Activated naive CD4-positive, alpha-beta T cell (primary cell): ENCODE measurements at places on chromosomes 11 and 22.

DNA sequence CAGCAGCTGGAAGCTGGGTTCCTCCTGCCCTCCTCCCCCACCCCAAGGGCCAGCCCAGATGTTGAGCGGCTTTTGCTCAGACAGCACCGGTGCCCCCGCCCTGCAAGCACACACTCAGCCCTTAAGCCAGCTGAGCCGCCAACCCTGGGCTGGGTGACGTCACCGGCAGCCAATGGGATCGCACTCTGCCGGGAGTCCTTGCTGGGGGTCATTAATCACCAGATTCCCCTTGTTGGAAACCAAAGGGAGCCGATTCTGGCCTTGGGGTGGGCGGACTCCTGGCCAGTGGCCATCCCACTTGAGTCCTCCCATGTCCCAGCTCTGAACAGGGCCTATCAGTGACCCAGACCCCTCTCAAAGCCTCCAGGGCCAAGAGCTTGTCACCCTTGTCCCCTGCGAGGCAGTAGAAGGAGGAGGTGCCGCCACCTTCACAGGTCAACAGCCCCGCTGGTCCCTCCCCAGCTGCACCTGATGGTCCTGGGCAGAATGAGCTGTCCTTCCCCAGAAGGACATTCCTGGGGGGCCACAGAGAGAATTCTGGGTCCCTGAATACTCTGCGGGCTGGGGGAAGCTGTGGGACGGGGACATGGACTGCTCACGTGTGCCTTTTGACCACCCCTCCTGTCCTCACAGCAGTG is 7.4 kb downstream of the DUSP8 start:
- DNase-seq: no peak

- no peak for DNase-seq
Observed at GRCh38 chr11:122516686-122517085, 138.8 kb upstream of the UBASH3B start.

- DNase-seq: no peak
Observed at GRCh38 chr11:85889676-85890579, 34.7 kb downstream of the CCDC83 start.

DNA sequence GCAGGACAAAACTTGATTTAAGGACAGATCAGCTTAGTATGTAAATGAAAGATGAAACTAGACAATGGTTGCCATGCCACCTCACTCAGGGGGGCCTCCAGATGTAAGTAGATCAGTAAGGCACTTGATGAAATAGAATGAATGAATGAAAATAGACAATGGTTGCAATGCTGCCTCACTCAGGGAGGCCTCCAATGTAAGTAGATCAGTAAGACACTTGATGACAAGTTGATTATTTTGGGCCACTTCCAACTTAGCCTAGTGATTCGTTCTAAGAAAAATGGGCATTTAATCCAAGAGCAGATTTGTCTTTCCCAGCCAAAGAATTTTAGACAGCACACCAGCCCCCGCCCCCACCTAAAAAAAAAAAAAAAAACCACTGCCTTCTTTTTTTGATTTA is 19.2 kb upstream of the SLC5A12 start:
- DNase-seq: no peak

- no peak for DNase-seq
Observed at GRCh38 chr11:10597877-10598351, 29.4 kb upstream of the LYVE1 start.

DNA sequence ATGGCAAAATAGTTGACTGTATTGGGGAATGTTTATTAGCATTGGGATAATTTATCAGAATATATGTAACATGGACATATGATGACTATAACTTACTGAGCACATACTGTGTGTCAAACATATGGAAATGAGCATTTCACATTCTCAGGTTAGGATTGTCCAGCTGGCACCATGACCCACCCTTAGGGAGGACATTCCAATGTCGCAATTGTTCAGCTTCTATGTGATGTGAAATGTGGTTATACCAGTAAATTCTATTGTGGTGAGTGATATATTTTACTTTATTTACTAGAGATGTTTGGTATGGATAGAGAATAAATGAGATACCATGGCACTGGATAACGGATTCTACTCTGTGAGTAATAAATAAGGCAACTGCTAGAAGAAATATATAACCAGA is 50.4 kb downstream of the OR4A47 start:
- no peak for DNase-seq

GRCh38 chr22:27796829-27797519 is 4.6 kb downstream of the MN1 start:
- DNase-seq: no peak

DNA sequence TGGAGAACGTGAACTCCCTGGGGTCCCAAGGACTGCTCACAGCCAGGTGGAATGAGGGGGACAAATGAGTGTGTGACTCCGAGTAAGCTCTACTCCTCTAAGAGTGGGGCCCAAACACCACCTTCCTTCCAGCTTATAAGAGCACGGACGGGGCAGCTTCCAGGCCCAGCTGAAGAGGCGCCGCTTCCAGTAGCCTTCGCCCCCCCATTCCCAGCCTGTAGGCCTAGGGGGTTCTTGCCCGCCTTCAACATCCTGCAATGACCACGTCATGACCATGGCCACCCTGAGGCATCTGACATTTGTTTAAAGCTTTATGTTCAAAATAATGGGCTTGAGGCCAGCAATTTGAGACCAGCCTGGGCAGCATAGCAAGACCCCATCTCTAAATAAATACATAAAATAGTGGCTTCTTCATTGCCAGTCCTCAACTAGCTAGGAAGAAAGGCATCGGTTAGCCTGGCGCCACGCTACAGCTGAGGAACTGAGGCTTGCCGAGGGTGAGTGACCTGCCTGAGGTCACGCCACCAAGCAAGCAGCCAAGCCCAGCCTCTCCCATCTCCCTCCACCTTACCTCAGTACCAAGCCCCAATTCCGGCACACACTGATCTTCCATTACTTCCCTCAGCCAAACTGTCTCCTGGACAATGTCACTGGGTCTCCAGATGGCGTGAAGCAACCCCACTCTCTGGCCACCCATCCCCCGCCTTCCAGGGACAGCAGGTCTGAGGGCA is 7.8 kb upstream of the TNFRSF13C start:
- no peak for DNase-seq

- DNase-seq: no peak
Observed at GRCh38 chr11:2983908-2984307, 8.2 kb downstream of the NAP1L4 start.

GRCh38 chr11:35549787-35550186 is 24.4 kb upstream of the PAMR1 start:
- no peak for DNase-seq

GRCh38 chr11:32109592-32109991 is 18.7 kb downstream of the RCN1 start:
- no peak for DNase-seq
